ENCODE measurements at places on chromosomes 3 and 15. TPM values are rescaled to one million over a fixed set of nuclear protein-coding genes. Genes with fewer than 3 reads are reported as not detected.

Gene TTBK2
- 14.8 TPM for total RNA-seq

Gene ACY1
- 170 TPM for total RNA-seq

Gene WHAMM
- 7.3 TPM for total RNA-seq

Gene CFAP100
- not detected for total RNA-seq

Gene COL6A6
- total RNA-seq = not detected

Gene GREM1
- 1.8 TPM for total RNA-seq
